ENCODE measurements at places on chromosomes 1 and 21.
A peak's percentile ranks its signal among the peaks of the same experiment; 100 is the strongest.

DNA sequence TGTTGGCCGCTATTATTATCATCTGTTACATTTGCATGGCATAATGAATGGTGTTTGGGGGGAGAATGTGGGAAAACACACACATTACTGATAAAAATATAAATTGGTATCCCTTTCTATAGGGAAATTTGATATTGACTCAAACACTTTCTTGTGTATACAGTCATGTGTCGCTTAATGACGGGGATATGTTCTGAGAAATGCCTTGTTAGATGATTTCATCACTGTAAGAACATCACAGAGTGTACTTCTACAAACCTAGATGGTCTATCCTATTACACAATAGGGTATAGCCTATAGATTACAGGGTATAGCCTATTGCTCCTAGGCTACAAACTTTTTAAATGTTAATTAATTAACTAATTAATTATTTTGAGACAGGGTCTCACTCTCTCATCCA is 67.2 kb upstream of the B3GALNT2 start:
- no peak for DNase-seq

DNA sequence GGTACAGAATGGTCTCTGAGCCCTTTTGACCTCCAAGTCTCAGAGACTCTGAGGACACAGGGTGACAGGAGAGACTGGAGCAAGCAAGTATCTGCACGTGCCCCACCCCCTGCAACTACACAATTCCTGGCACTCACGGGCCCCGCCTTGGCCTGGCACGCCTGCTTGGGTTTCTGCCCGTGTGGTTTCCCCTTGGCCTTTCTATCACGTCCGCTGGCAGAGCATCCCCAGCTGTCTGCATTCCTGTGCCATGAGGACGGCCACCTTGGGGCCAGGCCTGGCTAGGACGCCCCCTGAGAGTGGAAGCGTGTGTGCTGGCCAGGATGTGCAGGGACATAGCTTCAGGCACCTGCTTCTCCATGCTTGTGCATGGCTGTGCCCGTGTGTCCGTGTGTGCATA is 14.3 kb upstream of the EDN2 start:
- DNase-seq: peak; percentile 77

DNA sequence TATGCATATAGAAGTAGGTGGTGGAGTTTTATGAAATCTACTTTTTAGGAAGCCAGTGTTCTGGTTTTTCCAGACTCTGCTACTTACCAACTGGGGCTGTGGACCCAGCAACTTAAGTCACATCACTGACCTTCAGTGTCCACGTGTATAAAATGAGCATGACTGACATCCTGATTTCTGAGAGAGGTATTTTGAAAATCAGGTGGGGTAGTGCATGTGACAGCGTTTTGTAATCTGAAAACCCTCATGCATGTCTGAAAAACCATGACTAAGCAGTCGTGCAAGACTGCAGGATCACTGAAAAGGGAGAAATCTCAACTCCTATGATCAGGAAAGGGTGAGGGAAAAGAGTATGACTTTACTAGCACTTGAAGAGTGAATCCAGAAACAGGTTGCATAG is 26.1 kb downstream of the CR1L start:
- DNase-seq: no peak

DNA sequence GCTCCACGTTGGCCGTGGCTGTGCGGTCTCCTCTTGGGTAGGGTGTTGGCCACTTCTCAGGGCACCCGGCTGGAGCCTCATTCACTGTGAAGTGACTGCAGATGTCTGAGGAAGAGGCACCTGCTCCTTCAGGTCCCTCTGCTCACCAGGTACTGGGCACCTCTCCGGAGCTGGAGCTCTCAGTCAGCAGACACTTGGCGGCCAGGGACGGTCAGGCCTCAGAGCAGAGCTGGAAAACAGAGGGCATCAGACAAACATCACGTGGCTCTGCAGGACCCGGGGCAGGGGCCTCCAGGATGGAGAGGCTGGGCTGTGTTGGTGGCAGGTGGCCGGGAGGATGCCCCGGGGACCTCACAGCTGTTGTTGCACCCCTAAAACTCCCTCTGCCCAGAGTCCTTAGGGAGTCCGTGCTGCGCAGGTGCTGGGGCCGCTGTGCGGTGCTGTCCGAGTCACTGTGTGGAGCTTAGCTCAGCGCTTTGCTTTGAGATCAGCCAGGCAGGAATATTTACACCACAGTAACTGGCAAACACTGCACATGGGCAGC is 59.7 kb downstream of the SLX9 start:
- DNase-seq: no peak

DNA sequence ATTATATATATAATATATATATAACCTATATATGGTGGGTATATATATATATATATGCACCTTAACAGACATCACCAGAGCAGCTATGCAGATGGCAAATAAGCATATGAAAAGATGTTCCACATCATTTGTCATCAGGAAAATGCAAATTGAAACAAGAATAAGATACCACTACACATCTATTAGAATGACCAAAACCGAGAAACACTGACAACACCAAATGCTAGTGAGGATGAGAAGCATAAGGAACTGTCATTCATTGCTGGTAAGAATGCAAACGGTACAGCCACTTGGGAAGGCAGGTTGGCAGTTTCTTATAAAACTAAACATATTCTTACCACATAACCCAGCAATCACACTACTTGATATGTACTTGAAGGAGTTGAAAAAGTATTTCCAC is 219.8 kb upstream of the PRMT6 start:
- DNase-seq: no peak

GRCh38 chr1:218473522-218473921 is 128.4 kb downstream of the TGFB2 start:
- no peak for DNase-seq

DNA sequence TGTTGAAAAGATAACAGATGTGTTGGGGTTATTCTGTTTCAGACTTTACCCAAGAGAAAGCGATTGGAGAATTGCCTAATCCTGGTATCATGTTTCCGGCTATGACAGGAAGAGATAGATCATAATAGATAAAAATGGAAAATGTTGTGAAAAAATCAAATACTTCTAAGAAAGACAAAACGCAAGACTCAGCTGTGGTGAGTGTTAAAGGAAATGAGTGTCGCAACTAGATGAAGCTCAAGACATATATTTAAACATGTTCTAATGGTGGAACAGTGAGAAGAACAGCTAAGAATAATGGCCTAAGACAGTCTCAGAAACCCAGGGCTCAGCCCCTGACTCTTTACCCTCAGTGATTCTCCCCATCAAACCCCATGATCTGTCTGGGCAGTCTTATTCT is 426.7 kb upstream of the RUNX1 start:
- no peak for DNase-seq

DNA sequence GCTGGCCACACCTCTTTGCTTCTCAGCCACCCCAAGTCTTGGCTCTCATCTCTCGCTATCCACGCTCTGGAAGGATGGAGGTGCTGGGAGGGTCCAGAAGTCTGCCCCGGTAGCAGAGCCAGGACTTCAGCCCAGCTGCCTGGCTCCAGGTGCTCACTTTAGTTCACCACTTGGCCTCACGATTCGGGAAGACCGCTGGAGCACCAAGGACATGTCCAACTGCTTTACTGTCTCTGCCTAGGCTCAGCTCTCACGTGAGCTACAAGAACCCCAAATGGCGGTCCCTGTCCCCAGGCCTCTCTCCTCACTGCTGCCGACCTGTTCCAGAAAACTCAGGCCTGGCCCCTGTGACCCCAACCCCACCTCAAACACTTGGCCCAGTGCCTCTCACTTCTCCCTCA is 3.4 kb downstream of the TRIM11 start:
- no peak for DNase-seq

Data from femur (tissue), 1 donor.